Right lobe of liver (tissue), 6 donors: ENCODE measurements at places on chromosomes 2 and 18.

- no peak for DNase-seq
These were observed 737.6 kb downstream of the LRP1B start for GRCh38 chr2:141393214-141393545.

- DNase-seq = no peak
These were observed 34.5 kb downstream of the PCBP1 start for GRCh38 chr2:70121627-70122372.

GRCh38 chr2:121819846-121820245 is 64.4 kb downstream of the TSN start:
- DNase-seq = no peak

- no peak for DNase-seq
These were observed 2.5 kb upstream of the KYNU start for GRCh38 chr2:142875010-142875409.

DNA sequence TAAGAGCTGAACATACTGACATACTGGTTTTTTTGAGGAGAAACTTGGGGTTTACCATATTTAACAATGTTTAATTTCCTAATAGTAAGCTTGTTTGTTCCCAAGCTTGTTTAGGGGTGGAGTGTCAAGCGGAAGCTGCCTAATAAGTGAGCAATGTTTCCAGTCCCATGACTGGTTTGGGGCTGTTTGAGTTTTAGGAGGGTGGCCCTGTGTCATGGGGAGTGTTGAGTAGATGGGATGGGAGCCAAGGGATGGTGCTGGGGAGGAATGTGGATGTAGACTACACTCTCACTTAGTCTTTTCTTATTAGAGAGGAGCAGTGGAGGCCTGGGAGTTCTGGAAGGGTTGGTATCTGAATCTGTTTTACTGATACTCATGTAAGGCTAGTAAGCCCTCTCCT is 128.5 kb downstream of the TANC1 start:
- DNase-seq = no peak

GRCh38 chr2:238684362-238685326 is 163.2 kb upstream of the TWIST2 start:
- DNase-seq = no peak

- DNase-seq = no peak
These were observed 570.4 kb downstream of the CCDC85A start for GRCh38 chr2:56754066-56754615.

DNA sequence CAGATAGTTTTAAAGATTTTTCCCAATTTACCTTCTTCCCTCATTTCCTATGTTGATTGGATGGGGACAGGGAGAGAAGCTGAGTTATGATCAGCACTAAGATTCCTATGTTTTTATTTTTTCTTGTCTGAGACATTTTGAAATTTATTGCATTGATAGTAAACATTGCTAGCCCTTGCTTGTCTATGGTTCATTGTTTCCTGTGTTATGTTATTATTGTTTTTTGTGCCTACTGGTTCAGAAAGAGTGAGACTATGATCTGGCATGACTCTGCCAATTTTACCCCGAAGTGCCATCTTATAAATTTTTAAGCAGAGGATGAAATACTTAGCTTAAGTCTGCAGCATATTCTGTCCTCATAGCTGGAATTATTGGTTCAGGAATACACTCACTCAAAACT is 478.5 kb downstream of the MBD2 start:
- DNase-seq = no peak

DNA sequence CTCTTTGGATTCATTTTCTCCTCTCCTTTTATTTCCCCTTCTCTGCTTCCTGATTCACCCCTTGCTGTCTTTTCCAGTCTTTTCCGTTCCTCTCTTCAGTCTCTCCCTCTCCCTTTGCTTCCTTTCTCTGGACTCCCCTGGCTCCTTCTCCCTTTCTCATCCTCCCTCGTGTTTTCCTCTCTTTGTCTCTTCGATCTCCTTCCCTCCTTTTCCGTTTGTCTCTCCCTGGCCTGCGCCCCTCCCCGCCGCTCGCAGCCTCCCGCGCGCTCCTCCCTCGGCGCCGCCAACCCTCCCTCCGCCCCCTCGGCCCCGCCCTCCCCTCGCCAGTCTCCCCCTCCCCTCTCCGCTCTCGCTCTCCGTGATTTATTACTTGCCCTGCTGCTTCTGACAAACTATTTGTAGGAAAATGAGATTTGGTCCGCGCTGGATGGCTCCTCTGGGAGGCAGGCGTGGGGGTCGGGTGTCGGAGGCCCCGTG is 46.0 kb upstream of the PAX8 start:
- DNase-seq = peak; percentile 72

DNA sequence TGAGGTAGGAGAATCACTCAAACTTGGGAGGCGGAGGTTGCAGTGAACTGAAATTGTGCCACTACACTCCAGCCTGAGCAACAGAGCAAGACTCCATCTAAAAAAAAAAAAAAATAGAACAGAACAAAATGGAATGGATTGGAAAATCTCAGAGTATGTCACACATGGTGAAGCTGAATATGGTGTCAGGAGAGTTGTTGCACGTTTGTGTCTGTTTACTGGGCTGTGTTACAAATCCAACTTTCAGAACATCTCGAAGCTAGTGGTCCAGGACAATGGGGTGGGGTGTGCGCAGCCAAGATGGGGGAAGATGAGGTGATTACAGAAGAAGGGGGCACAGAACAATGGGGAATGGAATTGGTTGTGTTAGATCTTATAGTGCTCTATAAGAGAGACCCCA is 17.6 kb downstream of the SAG start:
- no peak for DNase-seq

GRCh38 chr18:23460285-23461273 is 7.5 kb downstream of the RIOK3 start:
- no peak for DNase-seq

DNA sequence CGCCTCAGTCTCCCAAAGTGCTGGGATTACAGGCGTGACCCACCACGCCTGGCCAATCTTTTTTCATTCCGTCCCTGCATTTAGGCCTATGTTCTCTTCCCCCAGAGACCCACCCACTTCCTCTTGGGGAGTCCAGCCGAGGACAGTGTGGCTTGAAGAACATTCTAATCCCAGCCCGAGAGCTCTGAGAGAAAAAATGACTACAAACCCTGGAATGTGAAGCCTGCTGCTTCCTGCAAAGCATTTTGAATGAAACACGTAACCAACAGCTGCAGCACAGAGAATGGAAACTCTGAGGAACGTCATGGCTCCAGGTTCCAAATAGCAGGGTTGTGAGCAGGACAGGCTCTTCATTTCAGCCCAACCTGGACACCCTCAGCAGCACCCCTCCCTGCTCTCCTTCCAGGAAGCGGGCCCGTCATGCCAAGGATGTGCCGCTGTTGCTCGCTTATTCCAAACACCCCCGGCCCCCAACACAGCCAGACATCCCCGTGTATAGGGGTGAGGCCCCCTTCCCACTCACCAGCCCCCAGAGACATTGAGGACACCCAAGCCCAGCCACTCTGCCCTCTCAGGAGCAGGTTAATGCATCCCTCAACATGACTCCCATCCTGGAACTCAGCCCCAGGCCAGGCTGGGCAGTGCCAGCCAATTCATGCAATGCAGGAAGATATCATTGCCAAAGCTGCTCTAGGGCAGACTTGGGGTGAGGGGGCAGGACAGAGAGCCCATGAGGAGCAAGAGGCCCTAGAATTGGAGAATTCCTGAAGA is 139.8 kb downstream of the ZFP36L2 start:
- DNase-seq = no peak

GRCh38 chr2:174035981-174036742 is 71.0 kb upstream of the SP3 start:
- DNase-seq = no peak

DNA sequence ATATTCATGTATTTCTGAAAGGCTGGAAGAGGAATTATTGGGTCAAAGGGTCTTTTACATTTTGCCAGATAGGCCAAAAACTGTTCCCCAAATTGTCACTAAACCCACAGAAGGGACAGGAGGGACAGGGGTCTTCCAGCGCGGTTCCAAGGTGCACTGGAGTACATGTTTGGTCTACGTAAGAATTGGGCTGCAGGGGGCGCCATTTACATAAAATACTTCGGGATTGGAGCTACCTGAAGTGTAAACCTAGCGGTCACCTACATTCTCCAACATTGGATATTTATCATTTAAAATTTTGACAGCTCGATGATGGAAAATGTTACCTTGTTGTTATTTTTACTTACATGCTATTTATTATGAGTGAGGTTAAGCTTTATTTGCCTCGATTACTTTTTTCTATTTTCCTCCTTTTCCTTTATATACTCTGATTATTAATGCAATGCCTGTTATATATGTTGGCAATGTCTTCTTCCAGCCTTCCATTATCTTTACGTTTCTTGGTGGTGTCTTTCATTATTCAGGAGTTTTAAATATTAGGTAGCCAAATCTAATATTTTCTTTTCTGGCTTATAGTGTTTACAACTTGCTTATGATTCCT is 43.0 kb upstream of the RAB6C start:
- DNase-seq = peak; percentile 44

DNA sequence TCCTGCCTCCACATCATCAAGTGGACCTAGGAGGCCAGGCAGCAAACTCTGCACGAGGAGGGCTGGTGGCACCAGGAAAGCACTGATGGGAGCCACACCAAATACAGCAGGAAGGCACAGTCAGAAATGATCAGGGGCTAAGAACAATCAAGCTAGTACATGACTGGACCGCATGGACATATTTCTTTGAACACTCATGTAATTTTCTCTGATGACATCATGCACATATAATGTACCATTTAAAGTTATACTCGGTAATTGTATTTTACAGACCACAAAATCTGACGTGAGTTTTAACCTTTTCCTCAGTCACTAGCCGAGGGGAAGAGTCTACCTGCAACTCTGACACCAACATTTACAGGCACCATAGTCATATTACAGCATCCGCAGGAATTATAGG is 76.7 kb downstream of the XDH start:
- no peak for DNase-seq

GRCh38 chr2:236682651-236683422 is 113.2 kb downstream of the ACKR3 start:
- no peak for DNase-seq

- peak; percentile 90 for DNase-seq
These were observed 17.4 kb upstream of the HAAO start for GRCh38 chr2:42809819-42810120.

DNA sequence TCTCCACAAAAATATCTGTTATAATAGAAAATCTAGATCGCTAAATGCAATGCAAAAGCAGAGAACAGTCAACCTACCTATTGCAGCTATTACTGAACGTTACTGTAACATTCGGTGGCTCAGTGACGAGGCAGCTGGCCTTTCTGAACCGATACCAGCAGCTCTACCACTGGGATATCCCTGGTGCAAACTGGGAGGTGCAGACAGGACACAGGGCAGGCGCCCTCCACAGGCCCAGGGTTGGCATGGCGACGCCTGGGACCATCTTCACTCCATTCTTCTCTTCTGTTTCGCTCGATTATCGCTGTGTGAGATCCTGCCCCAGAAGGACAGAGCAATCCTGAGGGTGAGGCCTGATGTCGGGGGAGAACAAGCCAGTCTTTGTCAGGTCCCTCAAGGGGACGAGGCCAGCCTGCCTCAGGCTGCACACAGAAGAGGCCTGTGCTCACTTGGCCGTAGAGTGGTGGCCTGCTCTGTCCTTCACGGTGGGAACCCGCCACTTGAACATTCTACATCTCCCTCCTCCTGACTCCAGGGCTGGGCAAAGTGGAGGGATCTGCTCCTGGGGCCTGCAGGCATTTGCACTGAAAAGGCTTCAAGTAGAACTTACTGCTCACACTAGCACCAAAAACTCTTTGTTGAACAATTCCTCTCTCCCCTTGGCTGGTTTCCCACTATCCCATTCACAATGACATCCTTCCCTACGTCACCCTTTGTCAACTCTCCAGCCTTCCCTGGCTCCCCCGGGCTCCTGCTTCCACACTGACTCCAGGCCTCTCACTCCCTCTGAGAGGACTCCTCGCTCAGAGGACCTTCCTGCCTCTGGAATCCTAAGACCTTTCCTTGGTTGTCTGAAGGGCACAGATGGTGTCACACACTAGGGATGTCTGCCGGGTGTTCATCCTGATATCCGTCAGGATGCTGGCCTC is 49.7 kb downstream of the CYRIA start:
- DNase-seq = no peak

DNA sequence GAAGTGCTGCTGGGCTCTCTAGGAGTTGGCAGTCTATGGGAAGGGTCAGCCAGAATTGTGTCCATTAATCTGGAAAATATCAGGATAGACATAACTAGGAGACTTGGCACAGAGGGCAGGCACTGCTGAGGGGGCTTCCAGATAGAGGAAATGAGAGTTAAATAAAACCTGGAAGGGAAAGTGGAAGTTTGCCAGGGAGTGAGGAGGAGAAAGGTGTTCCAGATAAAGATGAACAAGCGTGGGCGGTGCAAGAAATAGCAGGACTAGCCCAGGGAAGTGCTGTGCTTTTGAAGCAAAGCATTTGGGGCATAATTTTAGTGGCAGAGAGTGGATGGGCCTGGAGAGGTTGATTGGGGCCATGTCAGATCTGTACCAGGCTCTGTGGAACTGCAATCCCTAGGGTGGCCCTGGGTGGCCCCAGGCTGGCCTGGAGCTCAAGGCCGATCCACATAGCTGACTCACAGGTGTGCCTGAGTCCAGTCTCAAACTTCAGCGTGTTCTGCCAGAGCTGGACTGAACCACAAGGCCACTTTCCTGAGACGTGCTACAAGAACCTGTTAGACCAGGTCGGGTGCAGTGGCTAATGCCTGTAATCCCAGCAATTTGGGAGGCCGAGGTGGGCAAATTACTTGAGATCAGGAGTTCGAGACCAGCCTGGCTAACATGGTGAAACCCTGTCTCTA is 26.9 kb downstream of the GALM start:
- no peak for DNase-seq

DNA sequence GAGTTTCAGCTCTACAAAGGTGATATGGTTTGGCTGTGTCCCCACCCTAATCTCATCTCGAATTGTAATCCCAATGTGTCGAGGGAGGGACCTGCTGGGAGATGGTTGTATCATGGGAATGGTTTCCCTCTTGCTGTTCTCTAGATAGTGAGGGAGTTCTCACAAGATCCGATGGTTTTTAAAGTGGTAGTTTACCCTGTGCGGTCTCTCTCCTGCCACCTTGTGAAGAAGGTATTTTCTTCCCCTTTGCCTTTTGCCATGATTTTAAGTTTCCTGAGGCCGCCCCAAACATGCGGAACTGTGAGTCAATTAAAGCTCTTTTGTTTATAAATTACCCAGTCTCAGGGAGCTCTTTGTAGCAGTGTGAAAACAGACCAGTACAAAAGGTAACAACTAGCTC is 306.0 kb downstream of the LRP1B start:
- no peak for DNase-seq

- DNase-seq = no peak
These were observed 84.3 kb downstream of the FEZ2 start for GRCh38 chr2:36513661-36514060.

DNA sequence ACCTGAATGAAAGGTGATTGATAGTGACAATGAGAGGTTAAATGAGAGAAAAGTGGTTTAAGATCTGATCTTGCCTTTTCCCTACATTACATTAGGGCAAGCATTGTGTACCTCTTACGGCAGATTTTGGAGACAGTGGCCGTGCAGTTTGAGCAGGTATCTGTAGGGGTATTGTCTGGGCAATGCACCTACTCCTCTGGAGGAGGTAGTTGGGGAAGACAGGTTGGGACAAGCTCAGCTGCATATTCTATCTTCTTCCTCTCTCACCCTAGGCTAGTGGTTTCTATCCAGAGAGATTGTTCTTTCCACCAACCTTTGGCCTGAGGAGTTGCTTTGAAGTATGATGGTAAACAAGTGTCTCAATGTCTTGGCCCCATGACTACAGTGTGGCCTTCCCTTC is 323.2 kb downstream of the CYP26B1 start:
- DNase-seq = no peak

GRCh38 chr2:148507970-148508369 is 136.6 kb upstream of the EPC2 start:
- no peak for DNase-seq

- DNase-seq = peak; percentile 52
These were observed 122.4 kb upstream of the SLC1A4 start for GRCh38 chr2:64866797-64867196.
